ENCODE measurements at places on chromosomes 6 and 20.

DNA sequence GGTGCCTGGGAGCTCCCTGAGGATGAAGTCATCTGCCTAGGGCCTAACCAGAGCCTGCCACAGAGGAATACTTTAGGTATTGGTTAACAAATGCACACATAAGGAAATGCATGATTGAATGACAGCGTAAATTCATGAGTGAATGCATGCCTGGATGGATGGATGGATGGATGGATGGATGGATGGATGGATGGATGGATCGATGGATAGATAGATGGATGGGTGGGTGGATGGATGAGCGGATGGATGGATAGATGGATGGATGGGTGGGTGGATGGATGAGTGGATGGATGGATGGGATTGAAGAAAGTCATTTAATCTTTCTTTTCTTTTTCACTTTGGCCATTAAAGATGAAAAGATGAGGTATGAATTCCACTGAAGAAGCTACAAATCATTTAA lies 111.9 kb upstream of the SIRPG start:
- DNase-seq, result no peak

- no peak for DNase-seq
Measured at GRCh38 chr6:72742001-72742673, 120.3 kb downstream of the KCNQ5 start.

DNA sequence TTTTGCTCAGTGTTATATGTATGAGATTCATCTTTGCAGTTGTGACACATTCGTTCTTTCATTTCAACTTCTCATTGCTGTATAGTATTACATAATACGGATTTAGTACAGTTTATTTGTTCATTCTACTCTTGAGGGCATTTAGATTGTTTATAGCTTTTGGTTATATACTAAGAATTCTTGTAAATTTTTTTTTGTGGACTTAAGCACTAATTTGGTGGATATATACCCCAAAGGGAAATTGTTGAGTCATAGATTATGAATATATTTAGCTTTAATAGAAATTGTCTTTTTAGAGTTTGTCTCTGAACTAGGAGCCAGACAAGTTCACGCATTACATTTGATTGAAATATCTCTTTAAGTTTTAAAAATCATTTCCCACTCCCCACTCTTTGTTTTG lies 79.6 kb downstream of the DNAH8 start:
- DNase-seq, result no peak

- DNase-seq, result no peak
Measured at GRCh38 chr6:165515963-165516624, 146.9 kb downstream of the PDE10A start.

GRCh38 chr20:24981790-24982189 lies 10.8 kb downstream of the APMAP start:
- no peak for DNase-seq

- DNase-seq, result peak; percentile 90
Measured at GRCh38 chr6:148509800-148510581, 167.4 kb downstream of the SASH1 start.

GRCh38 chr20:20697325-20697845 lies 15.1 kb downstream of the RALGAPA2 start:
- DNase-seq, result no peak

GRCh38 chr6:55023230-55023629 lies 151.1 kb upstream of the HCRTR2 start:
- no peak for DNase-seq

DNA sequence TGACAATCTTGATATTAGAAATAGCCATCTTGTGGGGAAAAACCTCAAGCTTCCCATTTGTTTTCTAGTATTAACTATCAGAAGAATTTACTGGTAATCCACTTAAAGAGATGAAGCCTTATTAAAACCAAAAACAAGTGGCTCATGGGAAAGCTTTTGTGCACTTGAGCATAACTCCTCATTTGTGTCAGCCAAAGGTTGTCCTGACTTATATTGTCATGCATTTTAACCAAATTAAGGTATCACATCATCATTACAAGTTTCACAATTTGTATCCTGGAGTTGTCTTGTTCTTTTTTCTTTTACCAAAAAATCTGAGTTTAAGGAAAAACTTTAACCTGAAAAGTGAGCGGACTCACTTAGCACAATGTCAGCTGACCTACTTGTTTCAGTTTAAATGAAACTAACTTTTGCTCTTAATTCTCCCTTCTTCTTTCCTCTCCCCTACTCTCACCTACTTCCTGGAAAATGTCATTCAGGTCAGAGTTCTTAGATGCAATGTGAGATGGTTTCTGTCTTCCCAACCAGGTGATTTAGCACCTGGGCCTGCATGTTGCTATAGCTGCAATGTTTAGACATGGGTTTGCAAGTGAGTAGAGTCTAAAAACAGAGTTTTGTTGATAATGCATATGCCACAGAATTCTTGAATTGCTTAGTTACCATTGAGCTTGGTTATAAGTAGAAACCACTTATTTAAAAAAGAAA lies 82.8 kb downstream of the TNFAIP3 start:
- DNase-seq, result no peak

DNA sequence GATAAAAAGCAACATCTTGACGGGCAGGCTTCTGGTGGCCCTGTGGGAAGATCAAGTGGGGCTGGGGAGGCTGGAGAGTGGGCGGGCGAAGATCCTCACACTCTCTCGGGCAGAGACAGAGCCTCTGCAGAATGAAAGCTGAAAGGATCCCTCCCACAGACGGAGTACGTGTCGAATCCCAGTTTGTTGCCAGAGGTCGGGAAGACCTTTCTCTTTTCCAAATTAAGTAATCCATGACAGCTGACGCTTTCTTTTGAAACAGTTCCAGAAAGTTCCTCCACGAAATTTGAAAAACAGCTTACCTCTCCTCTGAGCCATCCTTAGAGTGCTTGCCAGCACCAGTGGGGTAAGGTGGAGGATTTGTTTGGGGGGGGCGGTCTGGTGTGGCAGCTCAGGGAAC lies 155.6 kb upstream of the SMLR1 start:
- DNase-seq, result peak; percentile 66

- no peak for DNase-seq
Measured at GRCh38 chr6:21180155-21180554, 413.4 kb upstream of the SOX4 start.

DNA sequence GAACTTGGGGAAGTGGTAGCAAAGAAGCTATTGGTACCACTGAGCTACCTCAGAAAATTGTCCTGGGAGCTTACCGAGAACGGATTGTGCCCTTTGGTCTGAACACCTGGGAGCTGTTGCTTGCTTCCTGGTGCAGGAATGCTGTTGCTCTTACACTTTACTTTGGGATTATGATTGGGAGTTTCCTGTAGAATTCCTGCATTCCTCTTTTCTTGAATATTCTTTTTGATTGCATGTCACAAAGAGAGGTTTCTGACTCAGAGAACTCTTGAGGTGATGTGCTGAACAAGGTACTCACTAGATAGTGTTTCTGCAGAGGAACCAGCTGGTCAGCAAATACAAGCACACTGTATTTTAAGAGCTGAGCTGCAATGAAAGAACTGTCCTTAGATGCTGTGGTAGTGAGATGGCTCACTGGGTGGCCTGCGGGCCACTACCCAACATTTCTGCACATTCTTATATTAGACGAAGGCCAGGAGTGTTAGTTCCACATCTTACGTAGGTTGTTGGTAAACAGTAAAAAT lies 35.0 kb downstream of the LRRC1 start:
- no peak for DNase-seq

GRCh38 chr6:137043710-137044365 lies 927 bp downstream of the IL20RA start:
- peak; percentile 65 for DNase-seq

- DNase-seq, result peak; percentile 48
Measured at GRCh38 chr6:26420688-26421171, 18.7 kb downstream of the BTN3A1 start.

DNA sequence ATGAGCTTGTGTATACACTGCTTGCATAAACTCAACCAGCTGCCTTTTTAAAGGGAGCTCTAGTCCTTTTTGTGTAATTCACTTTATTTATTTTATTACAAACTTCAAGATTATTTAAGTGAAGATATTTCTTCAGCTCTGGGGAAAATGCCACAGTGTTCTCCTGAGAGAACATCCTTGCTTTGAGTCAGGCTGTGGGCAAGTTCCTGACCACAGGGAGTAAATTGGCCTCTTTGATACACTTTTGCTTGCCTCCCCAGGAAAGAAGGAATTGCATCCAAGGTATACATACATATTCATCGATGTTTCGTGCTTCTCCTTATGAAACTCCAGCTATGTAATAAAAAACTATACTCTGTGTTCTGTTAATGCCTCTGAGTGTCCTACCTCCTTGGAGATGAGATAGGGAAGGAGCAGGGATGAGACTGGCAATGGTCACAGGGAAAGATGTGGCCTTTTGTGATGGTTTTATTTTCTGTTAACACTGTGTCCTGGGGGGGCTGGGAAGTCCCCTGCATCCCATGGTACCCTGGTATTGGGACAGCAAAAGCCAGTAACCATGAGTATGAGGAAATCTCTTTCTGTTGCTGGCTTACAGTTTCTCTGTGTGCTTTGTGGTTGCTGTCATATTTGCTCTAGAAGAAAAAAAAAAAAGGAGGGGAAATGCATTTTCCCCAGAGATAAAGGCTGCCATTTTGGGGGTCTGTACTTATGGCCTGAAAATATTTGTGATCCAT lies 15.3 kb downstream of the TNFAIP3 start:
- DNase-seq, result no peak

- no peak for DNase-seq
Measured at GRCh38 chr20:6837730-6838129, 70.2 kb downstream of the BMP2 start.

DNA sequence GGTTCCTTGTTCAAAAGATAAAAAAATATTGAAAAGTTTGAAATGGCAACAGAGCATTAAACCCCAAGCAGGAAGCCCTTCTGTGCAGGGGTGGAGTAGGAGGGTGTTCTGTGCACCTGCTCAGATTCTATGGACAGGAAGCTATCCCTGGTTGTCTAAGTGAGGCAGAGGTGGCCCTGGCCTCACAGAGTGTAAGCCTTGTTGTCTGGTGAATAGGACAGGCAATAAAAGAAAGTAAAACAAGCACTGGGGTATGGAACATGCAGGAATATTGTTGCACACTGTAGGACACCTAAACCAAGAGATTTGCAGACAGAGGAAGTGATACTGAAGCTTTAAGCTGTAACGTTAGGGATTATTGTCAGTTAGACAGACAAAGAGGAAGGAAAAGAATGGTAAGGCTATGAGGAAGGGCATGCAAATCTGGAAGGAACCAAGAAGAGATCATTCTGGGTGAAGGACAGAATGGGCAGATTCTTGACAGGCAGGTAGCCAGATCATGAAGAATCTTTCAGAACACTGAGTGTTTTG lies 66.8 kb downstream of the TBC1D7 start:
- no peak for DNase-seq

DNA sequence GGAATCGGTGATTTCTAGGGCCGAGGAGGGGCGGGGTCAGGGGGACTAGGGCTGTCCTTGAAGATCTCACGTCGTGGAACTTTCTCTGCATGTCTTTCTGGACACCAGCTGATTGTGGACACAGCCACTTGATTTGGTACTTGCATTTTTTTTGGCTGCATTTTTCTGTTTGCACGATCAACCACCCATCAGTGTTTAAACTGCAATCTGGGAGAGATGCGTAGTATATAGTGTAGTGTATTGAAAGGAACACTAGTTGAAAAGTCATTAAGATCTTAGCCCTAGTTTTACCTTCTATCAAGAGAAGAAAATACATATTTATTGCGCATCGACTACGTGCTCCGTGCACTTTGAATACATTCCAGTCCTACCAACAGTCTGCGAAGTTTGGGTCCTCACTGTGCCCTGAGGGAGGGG lies 657 bp downstream of the NT5DC1 start:
- no peak for DNase-seq

DNA sequence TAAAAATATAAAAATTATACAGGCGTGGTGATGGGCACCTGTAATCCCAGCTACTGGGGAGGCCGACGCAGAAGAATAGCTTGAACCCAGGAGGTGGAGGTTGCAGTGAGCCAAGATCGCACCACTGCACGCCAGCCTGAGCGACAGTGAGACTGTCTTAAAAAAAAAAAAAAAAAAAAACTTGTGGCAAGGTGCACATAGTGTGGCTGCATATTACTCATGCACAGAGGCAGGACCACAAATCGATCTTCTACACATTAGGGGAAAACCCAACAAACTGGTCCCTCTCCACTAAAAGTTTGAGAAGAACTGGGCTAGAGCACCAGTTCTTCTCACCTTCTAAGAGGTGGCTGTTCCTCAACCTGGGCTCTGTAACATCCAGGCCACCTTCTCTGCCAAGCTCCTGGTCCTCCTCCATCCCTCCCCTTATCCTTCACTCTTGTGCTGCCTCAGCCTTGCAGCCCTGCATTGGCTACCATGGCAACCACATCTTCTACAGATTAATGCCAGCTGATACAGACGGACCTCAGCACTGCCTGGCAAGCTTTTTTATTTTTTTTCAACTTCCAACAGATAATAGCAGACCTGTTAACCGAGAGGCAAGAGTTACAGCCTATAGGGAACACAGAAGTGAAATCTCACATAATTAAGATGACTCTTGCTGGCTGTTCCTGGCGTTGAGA lies 88.0 kb downstream of the ATP9A start:
- no peak for DNase-seq

- no peak for DNase-seq
Measured at GRCh38 chr6:12415980-12416598, 125.9 kb downstream of the EDN1 start.

DNA sequence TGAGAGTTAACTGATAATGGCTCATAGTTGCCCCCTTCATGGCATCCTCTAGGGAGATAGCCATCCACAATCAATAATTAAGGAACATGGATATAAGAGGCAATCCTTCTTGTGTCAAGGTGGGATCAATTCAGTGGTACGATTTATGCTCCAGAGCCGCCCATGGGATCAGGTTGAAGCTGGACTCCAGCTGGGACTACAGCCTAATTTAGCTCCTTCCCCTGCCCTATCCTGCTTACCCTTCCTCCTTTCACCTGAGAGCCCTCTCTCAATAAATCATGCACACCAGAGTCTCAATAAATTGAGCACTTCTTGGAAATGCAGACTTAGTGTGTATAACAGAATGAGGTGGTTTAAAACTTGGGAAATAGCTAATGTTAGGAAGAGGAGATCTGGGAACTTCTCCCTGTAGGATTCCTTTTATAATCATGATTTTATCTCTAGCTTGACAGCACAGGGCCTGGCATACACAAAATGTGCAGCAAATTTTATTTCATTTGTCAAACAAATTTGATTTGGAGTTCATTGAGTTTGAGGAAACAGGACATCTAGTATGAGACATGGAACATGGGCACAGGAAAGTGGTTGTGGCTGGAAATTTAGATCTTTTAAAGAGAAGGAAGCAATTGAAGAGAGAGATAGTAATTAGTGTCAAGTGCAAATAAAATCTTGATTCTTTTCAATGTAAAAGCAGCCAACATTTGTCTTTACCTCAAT lies 28.6 kb upstream of the OGFRL1 start:
- no peak for DNase-seq

GRCh38 chr6:158042245-158042798 lies 60.7 kb downstream of the SYNJ2 start:
- DNase-seq, result no peak

- no peak for DNase-seq
Measured at GRCh38 chr6:163318071-163318786, 96.3 kb upstream of the QKI start.
